ENCODE measurements at places on chromosomes 12 and 14.

DNA sequence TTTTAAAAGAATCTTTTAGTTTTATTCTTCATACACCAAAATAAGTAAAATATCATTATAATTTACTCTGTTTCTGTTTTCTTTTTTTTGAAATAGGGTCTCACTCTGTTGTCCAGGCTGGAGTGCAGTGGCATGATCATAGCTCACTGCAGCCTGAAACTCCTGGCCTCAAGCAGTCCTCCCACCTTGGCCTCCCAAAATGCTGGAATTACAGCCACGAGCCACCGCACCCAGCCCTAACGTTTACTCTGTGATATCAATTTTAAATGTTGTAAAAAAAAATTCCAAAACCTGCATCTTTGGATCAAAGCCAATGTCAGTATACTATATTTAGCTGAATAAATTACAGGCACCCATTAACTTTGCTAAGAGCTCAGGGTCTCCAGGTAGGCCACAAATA, 437.1 kb upstream of the USP15 start:
- no peak for DNase-seq

DNA sequence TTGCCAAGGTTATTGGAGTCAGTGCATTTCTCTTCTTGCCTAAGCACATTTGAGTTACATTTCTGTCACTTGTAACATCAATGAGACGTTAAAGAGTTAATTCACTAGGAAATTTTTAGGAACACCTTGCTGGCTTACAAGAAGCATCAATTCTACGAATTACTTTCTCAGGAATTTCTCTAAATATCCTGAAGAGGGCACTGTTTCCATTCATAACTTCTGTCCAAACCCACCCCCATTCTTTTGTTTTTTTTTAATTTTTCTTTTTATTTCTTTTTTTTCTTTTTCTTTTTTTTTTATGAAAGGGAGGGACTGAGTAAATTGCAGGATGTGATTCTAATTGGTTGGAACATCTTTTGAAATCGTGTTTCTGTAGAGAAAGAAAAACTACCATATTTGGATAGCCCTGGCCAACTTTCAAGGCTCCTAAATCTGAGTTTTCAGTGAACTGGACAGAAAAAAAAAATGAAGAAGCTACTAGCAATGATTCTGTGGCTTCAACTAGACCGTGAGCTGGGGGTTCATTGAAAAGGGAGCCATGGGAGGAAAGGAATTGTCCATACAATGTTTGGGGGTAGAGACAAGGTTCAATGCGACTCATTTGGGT, 285.3 kb downstream of the DAD1 start:
- DNase-seq, result peak; percentile 61

- no peak for DNase-seq
Measured at GRCh38 chr12:21690704-21691368, 33.2 kb upstream of the LDHB start.

DNA sequence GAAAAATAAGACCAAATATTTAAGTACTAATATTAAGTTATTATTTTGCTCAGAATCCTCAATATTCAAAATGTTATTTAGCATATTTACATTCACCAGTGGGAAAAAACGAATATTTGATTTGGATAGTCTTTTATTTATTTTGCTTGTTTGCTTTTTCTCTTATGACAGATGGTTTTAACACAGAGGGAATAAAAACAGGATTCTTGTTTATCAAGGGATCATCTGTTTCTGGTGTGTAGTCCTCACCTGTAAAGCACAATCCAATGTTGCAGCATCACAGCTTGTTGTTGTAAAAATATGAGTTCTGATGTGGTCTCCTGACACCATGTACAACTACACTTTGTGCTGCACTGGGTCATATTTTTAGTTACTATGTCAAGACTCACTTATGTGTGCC, 103.9 kb downstream of the AVPR1A start:
- DNase-seq, result no peak

- no peak for DNase-seq
Measured at GRCh38 chr14:68386950-68387779, 405.7 kb downstream of the ZFP36L1 start.

DNA sequence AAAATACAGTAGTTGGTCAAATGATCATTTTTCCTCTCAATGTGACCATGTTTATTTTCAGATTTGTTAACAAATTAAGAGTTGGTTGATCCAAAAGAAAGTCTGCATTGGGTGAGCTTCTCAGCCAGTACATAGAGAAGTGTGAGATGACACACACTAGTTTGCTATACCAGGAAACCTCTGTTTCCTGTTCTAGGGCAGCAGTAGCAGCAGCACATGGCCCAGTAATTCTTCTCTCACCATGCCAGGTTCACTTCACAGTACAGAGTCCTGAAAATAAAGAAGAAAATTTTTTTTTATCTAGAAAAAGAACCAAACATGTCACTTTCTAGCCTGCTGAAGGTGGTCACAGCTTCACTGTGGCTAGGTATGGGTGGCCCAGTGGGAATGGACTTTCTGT, 250.2 kb upstream of the OR4E1 start:
- DNase-seq, result no peak

GRCh38 chr12:121295746-121296617, 527 bp downstream of the CAMKK2 start:
- peak; percentile 44 for DNase-seq
